ENCODE measurements at places on chromosomes 7 and 10.
A peak's percentile ranks its signal among the peaks of the same experiment; 100 is the strongest.

GRCh38 chr7:128731184-128731583 is 8.0 kb upstream of the CALU start:
- no peak for DNase-seq

- no peak for DNase-seq
Measured at GRCh38 chr10:18059826-18060559, 80.2 kb upstream of the CACNB2 start.

- no peak for DNase-seq
Measured at GRCh38 chr10:22466763-22467334, 121.6 kb downstream of the SPAG6 start.

DNA sequence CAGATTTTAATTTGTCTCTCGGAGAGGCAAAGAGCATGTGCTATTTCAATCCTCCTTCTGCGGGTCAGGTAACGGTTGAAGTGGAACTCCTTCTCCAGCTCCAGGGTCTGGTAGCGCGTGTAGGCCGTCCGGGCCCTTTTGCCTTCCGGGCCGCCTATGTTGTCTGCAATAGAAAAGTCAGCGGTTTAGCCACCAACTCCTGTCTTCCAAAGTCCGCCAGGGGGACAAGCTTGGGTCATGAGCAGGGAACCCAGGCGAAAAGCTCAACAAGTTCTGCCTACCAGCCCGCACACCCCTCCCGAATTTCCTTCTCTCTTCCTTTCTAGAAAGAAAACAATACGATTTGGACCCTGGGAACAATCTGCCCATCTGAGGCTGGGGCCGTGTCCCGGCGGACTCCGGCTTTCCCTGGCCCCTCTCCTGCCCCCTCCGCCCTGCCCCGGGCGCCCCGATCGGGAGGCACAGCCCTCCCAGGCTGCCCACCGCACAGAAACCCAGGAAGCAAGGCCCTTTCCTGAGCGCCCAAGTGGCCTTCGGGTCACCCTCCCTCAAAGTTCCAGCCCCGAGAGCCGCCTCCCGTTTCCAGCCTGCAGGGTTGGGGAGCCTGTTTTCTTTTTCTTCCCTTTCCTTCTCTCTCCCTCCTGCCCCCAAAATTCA is 1.4 kb downstream of the HOXA5 start:
- DNase-seq: no peak

GRCh38 chr10:87636313-87636915 is 23.3 kb upstream of the PAPSS2 start:
- DNase-seq: no peak

GRCh38 chr7:68700414-68700813 is 897.9 kb upstream of the AUTS2 start:
- DNase-seq: peak; percentile 71

- no peak for DNase-seq
Measured at GRCh38 chr7:154881026-154881425, 121.9 kb downstream of the PAXIP1 start.

DNA sequence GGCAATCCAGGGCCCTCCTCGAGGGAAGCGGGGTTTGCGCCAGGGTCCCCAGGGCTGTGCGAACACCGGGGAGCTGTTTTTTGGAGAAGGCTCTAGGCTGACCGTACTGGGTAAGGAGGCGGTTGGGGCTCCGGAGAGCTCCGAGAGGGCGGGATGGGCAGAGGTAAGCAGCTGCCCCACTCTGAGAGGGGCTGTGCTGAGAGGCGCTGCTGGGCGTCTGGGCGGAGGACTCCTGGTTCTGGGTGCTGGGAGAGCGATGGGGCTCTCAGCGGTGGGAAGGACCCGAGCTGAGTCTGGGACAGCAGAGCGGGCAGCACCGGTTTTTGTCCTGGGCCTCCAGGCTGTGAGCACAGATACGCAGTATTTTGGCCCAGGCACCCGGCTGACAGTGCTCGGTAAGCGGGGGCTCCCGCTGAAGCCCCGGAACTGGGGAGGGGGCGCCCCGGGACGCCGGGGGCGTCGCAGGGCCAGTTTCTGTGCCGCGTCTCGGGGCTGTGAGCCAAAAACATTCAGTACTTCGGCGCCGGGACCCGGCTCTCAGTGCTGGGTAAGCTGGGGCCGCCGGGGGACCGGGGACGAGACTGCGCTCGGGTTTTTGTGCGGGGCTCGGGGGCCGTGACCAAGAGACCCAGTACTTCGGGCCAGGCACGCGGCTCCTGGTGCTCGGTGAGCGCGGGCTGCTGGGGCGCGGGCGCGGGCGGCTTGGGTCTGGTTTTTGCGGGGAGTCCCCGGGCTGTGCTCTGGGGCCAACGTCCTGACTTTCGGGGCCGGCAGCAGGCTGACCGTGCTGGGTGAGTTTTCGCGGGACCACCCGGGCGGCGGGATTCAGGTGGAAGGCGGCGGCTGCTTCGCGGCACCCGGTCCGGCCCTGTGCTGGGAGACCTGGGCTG is 26.0 kb downstream of the PRSS2 start:
- no peak for DNase-seq

- DNase-seq: no peak
Measured at GRCh38 chr10:31274310-31274709, 44.7 kb upstream of the ZEB1 start.

DNA sequence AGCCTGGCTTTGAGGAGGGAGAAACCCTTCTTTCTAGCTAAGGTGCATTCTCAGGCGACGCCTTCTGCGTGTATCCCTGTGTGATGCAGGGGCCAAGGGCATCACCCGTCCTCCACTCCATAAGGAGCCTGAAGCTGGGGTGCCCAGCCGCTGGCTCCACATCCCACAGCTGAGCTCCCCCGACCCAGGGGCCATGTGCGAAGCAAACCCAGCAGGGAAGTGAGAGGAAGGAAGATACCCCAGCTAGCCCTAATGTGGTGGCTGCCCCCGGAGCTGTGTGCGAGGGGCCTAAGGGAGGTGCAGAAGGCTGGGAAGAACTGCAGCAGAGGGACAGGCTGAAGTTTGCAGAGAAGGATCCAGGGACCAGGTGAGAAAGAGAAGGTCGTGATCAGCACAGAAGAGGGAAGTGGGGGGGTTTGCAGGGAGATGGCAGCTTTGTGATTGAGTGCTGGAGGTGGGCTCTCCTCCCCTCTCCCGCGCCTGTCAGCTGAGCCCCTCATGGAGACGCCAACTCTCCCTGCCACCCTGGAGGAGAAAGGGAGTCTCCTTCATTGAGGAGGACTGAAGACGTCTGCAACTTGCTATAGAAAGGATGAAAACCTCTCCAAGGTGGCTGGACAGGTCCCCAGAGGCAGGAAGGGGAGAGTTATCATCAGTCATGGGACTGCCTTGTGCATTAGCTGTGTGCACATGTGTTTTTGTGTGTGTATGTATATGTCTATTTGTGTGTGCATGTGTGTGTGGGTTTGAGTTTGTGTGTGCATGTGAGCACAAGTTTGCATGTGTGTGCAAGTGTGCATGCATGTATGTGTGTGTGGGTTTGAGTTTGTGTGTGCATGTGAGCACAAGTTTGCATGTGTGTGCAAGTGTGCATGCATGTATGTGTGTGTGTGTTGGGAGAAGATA is 3.5 kb upstream of the CALML5 start:
- DNase-seq: no peak

DNA sequence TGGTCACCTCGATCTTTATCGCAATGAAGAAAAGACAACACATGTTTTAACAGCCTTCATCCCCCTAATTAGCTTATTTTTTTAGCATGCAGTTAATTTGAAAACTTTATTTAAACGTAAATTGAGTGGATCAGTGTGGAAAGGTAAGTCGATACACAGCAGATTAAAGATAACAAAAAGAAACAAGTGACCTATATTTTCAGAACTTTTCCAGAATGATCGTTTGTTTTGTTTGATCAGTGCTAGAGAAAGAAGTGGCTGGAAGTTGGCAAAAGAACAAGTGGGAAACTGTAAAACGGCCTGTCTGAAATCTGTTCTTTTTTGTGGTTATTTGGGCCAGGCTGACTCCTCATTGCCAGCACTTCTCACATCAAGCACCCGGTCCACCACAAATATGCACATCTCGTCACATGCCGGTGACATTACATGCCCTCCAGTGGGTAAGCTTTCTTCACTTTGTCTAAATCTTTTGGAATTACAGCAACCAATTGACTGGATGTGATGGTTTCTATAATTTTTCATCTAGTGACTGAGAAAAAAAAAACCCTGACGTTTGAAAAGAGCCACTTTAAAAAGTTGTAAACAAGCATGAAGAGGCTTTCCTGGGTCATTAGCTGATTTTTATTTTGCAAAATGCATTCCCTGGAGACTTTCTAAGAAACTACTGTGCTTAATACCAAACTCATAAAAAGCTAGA is 33.2 kb downstream of the C7orf33 start:
- no peak for DNase-seq

DNA sequence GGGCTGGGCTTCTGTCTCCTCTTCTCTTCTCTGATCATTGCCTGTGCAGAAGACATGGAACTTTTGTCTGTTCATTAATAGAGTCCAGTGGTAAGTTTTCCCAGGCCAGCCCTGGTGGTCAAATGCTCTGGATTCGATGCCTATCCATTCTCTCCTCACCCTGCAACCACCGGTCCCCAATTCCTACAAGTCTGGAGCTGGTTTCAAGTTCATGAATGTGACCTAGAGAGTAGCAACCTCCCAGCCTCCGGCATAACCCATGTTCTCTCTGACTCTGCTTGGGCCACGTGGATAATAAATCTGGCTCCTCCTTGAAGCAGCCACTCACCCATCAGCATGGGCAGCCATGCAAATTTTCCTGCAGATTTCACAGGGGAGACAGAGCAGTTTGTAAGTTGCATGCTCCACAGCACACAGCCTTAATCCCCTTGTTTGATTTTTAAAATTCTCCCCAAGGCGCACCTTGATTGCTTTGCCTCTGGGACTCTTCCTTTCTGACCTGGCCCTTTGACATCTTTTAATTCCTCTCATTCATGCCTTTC is 37.3 kb upstream of the PDZD8 start:
- no peak for DNase-seq
